ENCODE measurements at places on chromosomes 16 and 17.

DNA sequence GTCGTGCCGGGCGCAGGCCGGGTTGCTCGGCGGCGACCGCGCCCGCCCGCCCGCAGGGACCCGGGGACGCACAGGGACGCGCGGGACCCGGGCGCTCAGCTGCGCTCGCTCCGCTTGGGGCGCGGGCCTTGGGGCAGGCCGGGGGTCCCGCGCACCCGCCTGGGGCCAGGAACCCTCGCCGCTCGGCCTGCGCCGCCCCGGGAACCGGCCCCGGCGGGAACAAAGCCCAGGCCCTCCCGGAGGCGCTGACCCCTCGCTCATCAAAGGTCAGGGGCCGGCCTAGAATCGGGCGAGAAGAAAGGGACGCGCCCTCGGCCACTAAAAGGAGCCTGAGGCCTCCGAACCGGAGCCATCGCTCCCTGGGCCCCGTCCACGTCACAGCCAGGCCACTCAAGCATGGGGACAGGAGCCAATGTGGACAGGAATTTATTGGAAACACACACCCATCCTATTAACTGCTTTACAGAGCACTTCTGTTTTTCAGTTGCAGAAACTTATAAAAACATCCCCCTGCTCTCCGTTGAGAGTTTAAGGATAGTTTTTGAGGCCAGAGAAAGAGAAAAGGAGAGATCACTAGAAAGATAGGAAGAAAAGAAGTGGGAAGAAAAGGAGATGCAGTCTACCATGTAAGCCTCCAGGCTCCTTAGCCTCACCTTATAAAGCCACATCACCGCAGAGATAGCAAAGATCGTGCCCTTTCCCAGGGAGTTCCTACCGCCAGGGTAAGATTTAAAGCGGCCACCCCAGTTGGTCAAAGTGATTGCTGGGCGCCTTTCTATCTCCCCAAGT lies 558 bp upstream of the ZFHX3 start:
- no peak for DNase-seq

GRCh38 chr17:36614933-36615332 lies 13.6 kb downstream of the MRM1 start:
- no peak for DNase-seq

- no peak for DNase-seq
These were observed 253.3 kb downstream of the SLC39A11 start for GRCh38 chr17:72839131-72839725.

DNA sequence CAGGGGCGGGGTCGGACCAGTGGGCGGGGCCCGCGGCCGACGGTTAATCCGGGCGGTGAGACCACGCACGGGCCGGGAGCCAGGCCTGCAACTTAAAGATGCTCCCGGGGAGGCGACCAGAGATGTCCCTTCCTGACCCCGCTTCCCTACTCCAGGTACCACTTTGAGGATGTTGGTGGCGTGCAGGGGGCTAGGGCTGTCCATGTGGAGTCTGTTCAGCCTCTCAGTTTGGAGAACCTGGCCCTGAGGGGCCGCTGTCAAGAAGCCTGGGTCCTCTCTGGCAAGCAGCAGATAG lies 580 bp downstream of the RANGRF start:
- peak; percentile 26 for DNase-seq

- DNase-seq = no peak
These were observed 77.5 kb downstream of the ANKRD11 start for GRCh38 chr16:89412811-89413210.

DNA sequence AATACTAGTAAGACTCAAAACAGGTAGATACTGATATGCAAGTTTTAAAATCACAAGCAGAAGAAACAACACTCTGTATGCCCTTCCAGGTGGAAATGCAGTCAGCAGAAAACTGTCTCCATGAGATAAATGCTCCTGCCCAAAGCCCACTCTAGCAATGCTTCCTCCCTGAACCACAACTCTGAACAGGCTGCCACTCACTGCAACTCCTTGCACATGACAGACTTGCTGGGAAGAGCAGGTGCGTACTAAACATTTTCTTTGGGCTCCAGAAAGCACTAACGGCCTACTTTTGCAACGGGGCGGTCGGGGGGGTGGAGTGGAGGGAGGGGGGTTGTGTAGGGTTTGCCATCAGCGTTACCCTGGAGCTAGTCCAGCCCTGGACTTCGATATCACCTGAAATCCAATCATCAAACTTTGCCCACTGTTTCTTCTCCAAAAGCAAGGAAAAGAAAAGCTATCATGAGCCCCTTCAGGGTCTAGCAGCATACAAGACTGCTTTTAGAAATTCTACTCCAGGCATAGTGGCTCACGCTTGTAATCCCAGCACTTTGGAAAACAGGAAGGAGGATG lies 46.1 kb downstream of the ANKRD11 start:
- no peak for DNase-seq

GRCh38 chr16:78576941-78577340 lies 477.5 kb downstream of the WWOX start:
- DNase-seq = no peak

GRCh38 chr17:51018541-51018940 lies 102.1 kb downstream of the SPAG9 start:
- DNase-seq = no peak

DNA sequence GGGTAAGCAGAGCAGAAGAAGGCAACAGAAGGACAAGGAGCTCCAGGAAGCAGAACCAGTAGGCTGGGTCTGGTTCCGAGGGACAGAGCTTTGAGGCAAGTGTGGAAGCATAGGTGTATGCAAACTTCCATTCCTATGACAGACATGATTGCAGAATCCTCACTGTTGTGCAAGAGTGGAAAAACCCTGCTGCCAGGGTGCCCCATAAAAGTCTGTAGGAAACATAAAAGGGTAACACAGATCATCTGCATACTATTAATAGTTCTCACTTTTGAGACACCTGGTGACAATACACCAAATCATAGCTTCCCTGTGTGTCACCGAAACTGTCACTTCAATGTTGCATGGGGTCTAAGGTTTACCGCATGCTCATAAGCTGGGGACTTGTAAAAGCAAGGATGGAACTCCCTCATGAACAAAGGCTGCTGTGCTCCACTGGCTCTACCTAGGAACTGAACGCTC lies 39.7 kb downstream of the ARHGAP17 start:
- no peak for DNase-seq

DNA sequence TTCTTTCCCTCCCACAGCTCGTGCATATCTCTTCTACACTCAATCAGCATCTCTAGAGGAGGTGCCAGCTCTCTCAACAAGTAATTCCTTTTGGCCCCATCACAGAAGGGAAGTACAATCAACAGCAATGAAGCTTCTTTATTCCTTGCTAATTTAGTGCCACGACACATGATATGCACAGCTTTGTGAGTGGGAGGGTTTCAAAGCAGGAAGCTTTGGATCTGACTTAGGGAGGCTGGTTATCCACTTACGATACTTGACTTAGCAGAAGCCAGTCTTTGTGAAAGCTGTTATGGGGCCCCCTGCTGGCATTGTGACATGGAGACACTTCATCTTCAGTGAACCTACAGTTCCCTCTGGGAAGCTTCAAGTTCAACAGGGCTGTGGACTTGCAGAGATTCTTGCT lies 81.0 kb downstream of the TMEM100 start:
- no peak for DNase-seq

DNA sequence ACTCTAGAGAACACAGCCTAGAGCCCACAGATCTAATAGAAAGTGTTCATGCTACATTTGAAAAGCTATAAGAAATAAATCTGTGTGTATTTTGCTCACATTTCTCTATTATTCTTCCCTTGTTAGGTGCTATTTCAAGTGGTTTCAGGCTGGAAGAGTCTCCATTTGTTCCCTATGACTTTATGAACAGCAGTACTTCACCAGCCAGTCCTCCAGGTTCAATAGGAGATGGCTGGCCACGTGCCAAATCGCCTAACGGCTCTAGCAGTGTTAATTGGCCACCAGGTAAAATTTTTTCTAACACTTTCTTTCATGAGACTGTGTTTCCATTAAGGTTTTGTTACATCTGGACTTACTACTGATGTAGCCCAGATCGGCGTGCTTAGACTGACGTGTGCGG lies 30.7 kb upstream of the SLC5A11 start:
- no peak for DNase-seq

- no peak for DNase-seq
These were observed 15.9 kb upstream of the C16orf95 start for GRCh38 chr16:87333101-87333500.

DNA sequence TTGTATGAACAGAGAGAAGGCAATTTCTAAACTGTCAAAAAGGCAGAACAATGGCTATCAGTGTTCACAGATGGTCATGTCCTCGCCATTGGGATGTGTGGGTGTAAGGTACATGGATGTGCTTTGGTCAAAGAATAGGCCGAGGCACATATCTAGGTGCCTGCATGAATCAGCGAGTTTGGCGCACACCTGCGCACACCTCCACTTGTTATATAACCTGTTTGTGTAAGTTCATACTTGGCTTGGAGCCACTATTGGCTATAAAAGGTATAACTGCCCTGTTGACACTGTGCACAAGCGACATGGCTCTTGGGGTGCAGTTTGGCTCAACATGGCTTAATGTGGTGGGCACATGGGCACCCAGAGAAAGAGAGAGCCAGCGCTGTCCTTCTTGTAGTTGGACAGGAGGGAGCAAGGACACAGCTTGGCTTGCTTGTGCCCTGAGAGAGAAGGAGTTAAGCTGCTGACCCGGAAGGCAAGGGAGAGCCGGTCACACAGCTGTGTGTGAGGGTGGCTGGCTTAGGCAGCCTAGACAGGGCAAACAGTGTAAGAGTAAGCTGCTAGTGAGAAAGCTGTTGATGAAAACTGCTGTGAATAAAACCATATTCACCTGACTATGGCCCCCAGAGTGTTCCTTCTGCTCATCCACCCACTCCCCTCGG lies 499.1 kb downstream of the KCNJ2 start:
- no peak for DNase-seq

DNA sequence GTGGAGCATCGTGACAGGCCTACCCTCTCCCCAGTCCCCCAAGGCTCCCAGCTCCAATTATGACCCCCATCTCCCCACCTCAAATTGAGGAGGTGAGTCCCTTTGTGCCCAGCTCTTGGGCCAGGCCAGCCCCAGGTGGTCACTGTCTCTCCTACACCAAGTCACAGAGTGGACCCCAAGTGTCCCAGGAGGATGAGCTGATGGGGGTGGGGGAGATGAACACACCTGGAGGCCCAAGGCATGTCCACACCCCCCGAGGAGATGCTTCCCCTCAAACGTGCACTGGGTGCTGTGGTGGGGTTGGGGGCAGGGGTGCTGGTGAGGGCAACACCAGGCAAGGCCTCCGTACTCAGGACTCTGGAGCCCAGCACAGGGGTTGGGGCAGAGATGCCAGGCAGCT lies 73.2 kb downstream of the RBFOX3 start:
- no peak for DNase-seq

DNA sequence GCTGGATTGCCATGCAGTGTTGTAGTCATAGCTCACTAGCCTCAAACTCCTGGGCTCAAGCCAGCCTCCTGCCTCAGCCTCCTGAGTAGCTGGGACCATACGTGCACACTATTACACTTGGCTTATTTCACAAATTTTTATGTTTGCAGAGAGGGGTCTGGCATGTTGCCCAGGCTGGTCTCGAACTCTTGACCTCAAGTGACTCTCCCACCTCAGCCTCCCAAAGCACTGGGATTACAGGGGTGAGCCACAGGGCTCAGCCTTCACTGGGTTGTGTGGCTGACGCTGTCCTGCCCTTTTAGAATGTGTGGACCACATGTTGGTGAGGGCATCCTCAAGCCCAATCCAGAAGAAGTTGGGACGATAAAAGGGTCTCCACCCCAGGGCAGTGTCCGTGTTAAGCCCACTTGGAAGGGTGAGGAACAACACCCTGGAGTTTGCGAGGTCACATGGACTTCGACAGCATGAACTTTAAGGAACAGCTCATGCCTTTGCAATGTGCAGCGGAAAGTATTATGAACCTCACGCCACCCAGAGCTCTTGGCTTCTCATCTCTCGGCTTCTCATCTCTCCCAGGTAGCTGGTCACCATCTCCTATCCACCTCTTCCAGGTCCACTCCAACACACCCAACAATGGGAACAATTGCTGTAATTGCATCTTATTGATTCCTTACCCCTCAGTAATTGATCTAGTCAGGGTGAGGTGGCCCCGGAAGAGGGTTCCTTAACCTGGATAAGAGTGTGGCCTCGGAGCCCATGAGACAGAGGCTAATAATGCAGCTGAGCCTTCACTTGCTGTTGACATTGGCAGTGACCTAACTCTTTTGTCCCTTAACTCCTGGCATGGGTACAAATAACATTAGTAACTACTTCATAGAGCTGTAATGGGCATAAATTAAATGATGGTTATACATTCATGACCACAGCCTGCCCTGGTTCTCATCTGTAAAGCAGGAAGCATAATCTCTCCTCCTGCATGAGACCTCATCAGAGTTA lies 6.7 kb downstream of the FOXL1 start:
- no peak for DNase-seq

GRCh38 chr16:26765087-26765486 lies 301.6 kb upstream of the C16orf82 start:
- DNase-seq = no peak

- DNase-seq = no peak
These were observed 70.8 kb downstream of the RAB11FIP4 start for GRCh38 chr17:31462261-31462660.

GRCh38 chr17:29401258-29401657 lies 11.1 kb downstream of the TAOK1 start:
- DNase-seq = no peak

GRCh38 chr17:62059414-62059813 lies 5.7 kb downstream of the MED13 start:
- no peak for DNase-seq

DNA sequence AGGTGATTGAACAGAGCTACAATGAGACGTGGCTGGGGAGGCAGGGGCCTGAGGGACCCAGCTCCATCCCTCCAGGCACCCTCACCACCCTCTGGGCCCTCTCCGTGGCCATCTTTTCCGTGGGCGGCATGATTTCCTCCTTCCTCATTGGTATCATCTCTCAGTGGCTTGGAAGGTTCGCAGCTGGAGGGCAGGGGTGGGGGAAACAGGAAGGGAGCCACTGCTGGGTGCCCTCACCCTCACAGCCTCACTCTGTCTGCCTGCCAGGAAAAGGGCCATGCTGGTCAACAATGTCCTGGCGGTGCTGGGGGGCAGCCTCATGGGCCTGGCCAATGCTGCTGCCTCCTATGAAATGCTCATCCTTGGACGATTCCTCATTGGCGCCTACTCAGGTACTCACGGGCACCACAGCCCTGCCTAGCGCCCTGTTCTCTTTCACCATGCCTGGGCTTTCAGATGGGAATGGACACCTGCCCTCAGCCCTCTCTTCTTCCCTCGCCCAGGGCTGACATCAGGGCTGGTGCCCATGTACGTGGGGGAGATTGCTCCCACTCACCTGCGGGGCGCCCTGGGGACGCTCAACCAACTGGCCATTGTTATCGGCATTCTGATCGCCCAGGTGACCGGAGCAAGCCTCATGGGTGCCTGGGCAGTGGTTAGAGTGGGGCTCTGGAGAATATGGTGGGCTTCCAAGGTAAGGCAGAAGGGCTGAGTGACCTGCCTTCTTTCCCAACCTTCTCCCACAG lies 2.1 kb downstream of the SLC2A4 start:
- DNase-seq = no peak

GRCh38 chr17:19337712-19338023 lies 24.9 kb downstream of the B9D1 start:
- DNase-seq = no peak

DNA sequence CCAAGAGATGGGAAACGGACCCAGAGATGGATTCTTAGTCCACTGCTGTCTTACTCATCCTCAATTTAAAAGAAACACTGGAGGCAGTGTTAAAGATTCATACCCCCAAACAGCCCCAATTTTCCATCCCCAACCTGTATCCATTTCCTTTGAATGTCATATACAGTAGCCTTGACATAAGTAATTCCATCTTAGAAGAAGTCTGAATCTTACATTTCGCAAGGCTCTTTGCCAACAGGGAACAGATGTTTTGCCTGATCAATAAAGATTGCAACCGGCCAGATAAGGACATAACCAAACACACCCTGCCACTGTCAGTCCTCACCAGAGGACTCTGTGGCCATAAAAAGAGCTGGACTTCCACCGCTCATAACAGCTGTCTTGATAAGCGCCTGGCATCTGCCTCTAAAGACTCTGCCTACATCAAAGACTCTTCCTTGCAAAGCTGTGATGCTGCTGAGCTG lies 59.0 kb upstream of the MED9 start:
- no peak for DNase-seq
